Stimulated activated CD4-positive, alpha-beta T cell treated with anti-CD3 and anti-CD28 coated beads, Interleukin-4, amount 100 ng/mL, for 48 hours (primary cell): ENCODE measurements at places on chromosomes 4 and X.

DNA sequence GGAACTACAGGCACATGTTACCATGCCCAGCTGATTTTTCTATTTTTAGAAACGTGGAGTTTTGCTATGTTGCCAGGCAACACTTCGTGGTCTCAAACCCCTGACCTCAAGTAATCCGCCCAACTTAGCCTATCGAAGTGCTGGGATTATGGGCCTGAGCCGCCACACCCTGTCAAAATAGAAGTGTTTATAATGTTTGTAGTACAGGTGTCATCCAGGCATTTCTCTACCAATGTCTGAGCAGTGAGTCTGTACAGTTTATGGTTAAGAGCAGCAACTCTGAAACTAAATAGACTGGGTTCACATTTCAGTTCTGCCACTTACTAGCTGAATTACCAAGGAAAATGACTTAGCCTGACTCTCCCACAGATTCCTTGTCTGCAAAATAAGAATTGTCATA, 460.4 kb upstream of the GALNT7 start:
- DNase-seq: no peak

GRCh38 chr4:78058591-78059523, 1.7 kb downstream of the FRAS1 start:
- no peak for DNase-seq

DNA sequence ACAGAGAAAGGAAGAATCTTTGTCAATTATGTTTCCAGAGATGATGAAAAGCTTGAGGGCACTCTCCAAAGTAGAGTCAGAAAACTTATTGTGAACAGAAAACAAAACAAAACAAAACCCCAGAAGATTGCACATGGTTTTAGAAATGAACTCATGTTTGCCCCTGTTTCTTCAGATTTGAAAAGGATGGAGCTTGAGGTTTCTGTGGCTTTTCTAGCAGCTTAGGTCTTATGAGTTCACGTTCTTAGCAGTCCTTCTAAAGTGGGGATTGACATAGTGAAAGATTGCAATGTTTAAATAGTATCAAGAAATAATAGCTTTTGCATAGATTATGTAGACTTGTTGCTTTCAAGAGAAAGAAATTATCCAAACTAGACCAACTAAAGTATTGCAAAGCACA, 421.8 kb downstream of the GBA3 start:
- no peak for DNase-seq

- DNase-seq: no peak
Observed at GRCh38 chrX:41666251-41666650, 22.5 kb upstream of the GPR34 start.

- DNase-seq: no peak
Observed at GRCh38 chr4:153181293-153181692, 22.9 kb upstream of the TRIM2 start.

DNA sequence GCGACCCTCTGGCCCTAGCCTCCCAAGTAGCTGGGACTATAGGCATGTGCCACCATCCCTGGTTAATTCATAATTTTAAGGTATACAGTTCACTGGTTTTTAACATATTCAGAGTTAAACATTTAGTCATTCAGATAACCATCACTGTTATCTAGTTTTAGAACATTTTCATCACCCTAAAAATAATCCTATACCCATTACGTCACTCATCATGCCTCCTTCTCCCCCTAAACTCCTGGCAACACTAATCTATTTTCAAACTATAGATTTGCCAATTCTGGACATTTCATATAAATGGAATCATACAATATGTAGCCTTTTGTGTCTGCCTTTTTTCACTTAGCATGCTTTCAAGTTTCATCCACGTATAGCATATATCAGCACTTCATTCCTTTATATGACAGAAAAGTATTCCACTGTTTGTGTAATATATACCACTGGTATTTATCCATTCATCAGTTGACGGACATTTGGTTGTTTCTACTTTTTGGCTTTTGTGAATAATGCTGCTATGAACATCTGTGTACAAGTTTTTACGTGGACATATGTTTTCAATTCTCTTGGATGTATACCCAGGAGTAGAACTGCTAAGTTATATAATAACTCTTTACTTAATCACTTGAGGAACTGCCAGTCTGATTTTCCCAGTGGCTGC, 32.0 kb upstream of the RPS3A start:
- DNase-seq: no peak

GRCh38 chrX:39974270-39974669, 123.5 kb downstream of the BCOR start:
- DNase-seq: no peak

GRCh38 chr4:24912252-24913118, at the start of gene CCDC149:
Gene CCDC149, minus strand, starts transcription at chr4:24913042. Its CDS starts 178 bp downstream, at chr4:24912864.
- DNase-seq: no peak

DNA sequence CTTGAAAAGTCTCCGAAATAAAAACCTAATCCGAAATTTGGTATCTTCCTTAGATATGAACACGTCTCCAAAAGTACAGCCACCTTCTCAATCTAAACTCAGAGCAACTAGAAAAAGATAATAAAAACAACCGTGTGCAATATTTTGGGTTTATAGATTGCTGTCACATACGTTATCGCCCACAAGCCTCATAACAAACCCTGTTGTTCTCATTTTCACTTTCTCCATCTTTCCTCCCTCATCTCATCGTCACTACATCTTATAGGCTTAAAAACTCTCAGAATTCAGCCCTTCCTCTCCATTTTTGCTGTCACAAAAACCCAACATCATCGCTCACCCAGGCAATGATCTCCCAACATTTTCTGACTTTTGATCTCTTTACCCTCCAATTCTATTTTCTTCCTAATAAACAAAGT, 448 bp upstream of the SCFD2 start:
- DNase-seq: no peak

DNA sequence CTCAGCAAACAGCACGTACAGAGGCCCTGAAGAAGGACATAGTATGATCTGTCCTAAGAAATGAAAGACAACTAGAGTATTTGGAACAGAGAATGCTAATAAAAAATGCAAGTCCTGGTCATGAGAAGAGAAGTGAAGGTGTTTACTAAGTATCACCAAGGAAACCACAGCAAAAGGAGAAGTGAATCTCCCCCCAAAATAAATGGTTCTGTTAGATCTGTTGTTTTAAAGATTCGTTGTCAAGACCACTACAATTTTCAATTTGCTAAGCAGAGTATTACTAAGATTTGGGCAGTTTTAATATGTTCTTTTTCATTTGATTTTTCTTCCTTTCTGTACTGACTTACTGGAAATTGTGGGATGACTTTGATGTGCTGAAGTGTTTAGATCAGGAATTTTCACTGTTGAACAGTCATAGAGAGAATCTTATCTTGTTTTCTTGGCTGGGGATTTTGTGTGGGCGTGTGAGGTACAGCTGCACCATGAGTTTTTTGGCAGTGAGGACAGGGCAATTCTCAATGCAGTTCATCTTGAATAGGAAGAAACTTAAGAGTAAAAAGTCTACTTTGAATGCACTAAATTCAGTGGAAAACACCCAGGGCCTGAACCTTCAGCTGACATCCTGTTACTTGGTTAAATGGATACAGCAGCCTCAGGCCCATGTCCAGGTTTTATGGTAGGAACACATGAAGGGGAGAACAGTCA, 132.2 kb downstream of the STIM2 start:
- peak; percentile 31 for DNase-seq

DNA sequence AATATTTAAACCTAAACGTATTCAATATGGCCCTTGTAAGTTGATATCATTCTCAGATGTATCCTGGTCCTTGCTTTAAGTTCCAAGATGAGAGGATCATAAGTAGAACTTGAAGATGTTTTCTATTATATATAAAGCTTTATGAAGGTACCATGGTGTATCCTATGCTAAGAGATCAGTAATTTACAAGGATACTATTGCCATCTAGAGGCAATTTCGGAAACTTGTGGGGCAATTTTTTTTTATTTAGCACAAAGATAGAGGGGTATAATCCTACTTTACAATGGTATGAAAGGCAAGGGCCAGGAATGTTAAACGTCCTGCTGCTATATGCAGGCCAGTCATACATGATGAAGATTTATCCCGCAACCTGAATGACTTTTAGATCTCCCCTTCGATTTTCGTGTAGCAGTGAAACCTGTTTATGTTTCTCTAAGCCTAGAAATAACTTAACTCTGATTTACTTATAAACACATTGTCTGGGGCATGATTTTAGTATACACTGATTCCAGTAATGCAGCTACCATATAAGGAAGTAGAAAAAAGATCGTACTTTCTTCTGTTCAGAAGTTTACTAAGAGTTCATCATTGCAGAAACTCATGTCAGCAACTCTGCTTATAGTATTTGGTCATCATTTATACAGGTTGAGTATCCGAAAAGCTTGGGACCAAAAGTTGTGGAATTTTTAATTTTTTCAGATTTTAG, 2.6 kb downstream of the SLC25A31 start:
- DNase-seq: no peak

DNA sequence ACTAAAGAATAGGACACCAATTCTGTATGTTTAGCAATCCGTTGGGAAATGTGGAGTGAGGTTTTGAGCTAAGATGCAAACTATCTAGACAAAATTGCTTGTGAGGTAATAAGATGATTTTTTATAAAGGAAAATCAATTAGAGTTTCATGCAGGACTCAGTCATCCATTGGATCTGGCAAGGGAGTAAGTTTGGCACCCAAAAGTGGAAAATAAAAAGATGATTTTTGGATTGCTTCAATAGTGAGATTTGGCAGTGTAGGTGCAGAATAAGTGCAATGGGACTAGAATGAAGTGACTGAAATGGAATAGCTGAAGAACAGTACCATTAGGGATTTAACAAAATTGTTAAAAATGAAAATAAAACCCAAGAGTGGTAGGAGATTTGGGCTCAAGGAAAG, 290.5 kb upstream of the EPHA5 start:
- DNase-seq: no peak

GRCh38 chr4:69776696-69777095, 16.3 kb upstream of the SULT1B1 start:
- DNase-seq: no peak

GRCh38 chrX:120456973-120457372, 12.1 kb downstream of the LAMP2 start:
- no peak for DNase-seq

DNA sequence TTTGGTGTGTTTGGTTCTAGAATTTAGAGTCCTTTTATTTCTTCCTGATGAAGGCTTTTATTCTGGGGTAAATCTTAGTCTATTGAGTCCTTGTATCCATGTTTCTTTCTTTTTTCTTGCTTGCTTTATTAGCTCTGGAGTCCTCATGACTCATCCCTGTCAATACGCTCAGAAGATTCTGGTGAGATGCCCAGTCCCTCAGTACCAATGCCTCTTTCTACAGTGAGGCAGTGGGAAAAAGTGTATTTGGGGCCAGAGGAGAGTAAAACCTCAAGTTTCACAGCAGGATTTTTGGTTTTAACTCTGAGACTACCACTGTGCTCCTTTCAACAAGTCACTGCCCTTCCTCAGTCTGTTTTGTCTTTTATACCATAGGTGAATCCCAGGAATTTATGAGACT, 368.0 kb downstream of the GBA3 start:
- DNase-seq: no peak

DNA sequence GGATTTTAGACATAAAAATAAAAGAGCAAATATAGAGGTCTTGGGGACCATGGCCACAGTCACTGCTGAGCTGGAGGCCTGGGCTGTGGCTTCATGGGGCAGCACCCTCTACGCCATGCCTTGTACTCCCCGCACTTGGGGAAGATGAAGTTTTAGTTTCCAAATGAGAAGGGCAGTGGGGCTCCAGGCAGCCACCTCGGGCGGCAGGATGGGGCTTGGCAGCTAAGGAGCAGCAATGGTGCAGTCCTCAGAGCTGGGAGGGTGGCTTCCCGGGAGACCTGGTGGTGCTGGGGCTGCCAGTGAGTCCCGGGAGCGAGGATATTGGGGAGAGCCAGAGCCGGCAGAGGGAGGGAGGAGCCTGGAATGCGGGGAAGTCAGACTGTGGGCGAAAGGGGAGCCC, 2.4 kb downstream of the CXCR3 start:
- DNase-seq: no peak

- DNase-seq: no peak
Observed at GRCh38 chrX:104189837-104190236, 23.6 kb downstream of the FAM199X start.

DNA sequence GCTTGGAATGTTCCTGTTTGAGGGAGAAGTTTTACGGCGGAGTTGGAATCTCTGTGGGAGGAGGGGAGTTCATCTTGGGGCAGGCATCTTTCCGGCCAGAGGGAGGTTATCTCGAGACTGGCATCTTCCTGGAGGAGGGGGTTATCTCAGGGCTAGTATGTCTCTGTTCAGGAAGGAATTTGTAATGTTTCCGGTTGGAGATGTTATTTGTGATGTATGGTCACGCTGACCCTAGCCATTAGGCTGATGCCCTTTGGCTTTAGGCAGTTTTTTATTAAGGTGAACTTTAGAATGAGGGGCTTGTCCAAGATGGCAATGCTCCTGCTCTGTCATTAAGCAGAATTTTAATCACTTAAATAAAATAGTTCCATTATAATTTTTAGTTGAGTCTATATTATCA, 449.7 kb downstream of the PCDH10 start:
- no peak for DNase-seq

- DNase-seq: no peak
Observed at GRCh38 chr4:150248181-150248580, 169.9 kb downstream of the DCLK2 start.
